ENCODE measurements at places on chromosomes 7 and 10.
A peak's percentile ranks its signal among the peaks of the same experiment; 100 is the strongest.

GRCh38 chr10:60664859-60665258, 113.4 kb upstream of the CDK1 start:
- DNase-seq: peak; percentile 30

DNA sequence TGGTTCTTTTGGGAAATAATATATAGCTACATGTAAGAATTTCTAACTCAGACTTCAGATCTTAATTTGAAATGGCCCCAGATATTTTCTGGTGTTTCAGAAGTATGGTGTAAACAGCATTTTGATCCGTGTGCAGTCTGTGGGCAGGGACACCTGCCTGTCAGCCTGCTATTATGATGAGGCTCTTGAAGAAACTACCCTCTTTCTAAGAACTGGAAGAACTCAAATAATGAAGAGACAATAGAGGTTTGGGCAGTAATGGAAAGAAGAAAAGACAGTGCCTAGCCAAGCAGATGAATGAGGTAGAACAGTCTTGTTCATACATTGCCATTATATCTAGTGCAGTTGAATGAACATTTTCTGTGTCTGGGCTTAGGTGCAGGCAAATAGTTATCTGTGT, 256.6 kb downstream of the ARHGAP21 start:
- no peak for DNase-seq

GRCh38 chr7:129093867-129094456, 39.1 kb upstream of the TNPO3 start:
- no peak for DNase-seq

DNA sequence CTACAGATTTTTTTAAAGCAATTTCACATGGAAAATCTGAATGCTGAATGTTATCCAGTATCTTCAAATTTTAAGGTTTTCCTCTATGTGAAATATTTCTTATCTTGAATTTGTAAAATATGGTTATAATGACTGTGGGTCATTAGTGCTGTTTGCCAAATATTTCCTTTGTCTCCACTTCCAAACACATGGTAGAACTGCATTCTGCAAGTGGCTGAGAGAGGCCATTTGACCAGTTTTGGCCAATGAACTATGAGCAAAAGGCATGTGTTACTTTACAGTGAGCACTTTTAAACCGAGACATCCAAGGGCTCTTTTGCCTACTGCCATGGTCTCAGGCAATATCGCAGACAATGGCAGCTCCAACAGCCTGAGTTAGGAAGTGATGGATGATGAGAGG, 117.2 kb upstream of the RSU1 start:
- no peak for DNase-seq

DNA sequence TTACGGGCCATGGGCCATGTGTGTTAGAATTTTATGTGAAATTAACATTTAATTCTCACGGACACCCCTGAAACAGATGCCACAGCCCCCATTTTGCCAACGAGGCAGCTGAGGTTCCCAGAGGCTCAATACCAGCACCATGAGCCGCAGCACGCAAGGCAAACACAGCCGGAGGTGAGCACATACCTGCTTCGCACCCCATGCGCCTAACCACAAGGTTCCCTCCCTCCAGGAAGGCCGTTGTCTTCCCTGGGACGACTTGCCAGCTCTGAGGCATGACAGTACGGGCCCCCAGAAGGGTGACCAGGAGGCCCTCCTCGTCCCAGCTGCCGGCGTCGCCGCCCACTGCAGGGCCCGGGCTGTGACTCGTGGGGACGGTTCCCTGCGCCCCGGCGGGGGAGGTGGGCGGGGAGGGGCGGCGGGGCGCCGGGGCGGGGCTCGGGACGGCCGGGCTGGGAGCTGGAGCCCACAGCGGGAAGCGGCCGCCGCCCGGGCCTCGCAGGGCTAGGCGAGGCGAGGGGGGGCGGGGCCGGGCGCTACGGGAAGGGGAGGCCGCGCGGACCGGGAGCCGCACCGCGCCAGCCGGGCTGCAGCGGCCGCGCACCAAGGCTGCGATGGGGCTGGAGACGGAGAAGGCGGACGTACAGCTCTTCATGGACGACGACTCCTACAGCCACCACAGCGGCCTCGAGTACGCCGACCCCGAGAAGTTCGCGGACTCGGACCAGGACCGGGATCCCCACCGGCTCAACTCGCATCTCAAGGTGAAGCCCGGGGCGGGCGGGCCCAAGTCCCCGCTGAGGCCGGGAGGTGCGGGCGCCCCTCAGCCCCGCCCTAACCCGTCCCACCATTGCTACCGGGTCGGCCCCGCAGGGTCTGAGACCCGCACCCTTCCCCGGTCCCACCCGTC, at the start of gene CAV2:
TSS of gene CAV2 (plus strand) at position 571 of the 910 bp plus-strand sequence. CDS start at position 615, 44 bp downstream.
- peak; percentile 5 for DNase-seq

DNA sequence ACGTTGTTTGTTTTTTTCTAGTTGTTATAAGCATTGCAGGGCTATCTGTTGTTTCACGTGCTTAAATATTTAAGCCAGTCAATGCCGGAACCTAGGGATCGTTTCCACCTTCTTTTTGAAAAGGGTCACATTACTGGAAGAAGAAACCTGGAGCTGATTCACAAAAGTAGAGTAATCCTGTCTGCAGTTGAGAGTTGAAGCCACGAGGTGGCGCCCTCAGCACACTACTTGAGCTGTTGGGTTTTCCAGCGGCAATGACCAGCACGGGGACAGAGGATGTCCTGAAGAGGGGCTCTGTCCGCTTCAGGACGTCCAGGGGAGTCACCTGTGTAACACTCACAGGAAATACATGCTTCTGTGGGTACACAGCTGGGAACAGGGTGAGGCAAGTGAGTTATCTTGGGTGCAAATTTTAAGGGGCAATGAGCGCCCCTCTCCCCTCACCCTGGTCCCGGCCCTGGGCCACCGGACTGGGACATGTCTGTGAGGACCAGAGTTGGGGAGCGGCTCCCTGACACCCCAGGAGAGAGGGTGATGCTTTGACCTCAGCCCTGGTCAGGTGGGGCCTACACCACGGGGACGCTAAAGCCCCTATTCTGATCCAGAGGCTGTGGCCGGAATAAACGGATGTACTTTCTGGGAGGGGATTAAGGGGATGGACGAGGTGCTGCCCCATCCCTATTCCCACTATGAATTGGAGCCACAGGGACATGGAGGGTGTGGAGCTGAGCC, 26.3 kb upstream of the WDFY4 start:
- DNase-seq: peak; percentile 69

GRCh38 chr7:99014113-99014985, 129.6 kb downstream of the SMURF1 start:
- no peak for DNase-seq

DNA sequence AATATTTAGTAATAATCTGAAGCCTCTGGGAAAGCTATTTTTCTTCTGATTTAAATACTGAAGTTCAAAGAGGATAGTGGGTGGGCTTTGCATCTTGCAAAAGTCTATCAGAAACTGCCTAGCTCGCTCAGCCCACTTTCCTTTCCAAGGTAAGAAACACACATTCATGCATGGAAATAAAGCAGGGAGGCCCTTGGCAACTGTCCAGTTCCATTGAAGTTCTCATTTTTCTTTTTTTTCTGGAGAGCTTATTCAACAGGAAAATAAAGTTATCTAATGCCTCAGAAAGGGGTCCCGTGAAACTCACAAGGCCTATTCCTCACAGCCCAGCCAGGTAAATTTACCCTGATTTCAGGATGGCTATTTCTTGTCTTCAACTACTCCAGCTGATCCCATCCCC, 654.9 kb downstream of the KCNMA1 start:
- DNase-seq: no peak

- no peak for DNase-seq
These were observed 33.7 kb downstream of the ZMIZ1 start for GRCh38 chr10:79102498-79102874.

DNA sequence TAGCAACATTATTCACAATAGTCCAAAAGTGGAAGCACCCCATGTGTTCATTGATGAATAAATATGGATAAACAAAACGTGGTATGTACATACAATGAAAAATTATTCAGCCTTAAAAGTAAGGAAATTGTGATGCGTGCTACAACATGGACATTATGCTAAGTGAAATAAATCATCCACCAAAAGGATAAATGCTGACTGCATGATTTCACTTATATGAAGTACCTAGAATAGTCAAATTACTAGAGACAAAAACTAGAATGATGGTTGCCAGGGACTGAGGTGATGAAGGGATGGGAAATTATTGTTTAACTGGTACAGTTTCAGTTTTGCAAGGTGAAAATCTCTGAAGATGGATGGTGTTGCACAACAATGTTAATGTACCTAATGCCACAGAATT, 56.6 kb downstream of the THSD7A start:
- no peak for DNase-seq

DNA sequence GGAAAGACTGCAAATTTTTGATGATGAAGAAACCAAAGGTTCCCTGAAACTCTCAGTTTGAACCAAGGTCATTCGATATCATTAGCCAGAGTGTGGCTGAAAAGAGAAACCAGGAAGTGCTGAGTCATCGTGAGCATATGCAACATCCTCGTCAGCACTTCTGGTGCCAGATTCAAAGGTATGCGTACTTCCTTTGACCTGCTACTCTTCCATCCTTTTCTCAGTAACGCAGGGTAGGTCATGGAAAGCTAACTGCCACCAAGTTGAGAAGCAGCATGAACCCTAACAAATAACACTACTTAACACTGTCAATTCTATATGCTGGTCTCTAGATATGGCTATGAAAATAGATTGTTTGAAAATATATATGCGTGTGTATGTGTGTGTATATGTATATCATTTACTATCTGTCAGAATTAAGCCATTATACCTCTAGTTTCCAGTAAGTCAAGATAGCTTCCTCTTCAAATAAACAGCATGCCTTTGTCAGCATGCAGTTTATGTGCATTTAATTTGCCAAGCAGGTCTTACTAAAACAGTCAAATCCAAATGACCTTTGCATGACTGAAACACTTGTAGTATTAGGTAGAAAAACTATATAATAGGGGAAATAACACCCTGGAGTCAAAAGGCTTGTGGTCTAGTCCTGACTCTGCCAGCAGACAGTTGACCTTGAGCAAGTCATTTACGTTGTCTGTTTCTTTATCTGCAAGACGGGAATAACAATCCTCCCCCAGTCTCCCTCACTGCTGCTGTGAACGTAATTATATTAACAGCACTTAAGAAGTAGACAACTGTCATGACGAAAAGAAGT, 26.4 kb downstream of the CDK6 start:
- DNase-seq: peak; percentile 85

DNA sequence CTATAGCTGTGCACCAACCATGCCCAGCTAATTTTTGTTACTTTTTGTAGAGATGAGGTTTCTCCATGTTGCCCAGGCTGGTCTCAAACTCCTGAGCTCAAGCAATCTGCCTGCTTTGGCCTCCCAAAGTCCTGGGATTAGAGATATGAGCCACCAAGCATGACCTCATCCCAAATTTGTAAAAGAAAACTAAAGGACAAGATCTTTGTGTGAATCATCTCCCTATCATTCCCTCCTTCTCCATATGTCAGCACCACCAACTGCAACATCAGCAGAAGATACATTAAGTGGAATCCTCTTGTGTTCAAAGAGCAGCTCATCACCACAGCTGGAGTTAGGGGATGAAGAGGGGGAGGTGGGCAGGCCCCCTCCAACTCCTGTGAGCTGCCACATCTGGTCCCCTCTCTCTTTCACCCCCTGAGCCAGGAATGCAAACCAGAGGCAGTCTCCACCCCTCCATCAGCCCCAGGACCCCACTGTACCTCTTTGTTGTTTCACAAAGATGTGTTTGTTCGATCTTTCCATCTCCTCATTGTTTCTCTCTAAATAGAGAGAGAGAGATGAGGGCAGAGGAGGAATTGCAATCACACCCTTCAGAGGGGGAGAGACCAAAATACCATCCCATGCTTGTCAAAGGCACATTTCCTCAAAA, 47.3 kb upstream of the PIP4K2A start:
- no peak for DNase-seq

DNA sequence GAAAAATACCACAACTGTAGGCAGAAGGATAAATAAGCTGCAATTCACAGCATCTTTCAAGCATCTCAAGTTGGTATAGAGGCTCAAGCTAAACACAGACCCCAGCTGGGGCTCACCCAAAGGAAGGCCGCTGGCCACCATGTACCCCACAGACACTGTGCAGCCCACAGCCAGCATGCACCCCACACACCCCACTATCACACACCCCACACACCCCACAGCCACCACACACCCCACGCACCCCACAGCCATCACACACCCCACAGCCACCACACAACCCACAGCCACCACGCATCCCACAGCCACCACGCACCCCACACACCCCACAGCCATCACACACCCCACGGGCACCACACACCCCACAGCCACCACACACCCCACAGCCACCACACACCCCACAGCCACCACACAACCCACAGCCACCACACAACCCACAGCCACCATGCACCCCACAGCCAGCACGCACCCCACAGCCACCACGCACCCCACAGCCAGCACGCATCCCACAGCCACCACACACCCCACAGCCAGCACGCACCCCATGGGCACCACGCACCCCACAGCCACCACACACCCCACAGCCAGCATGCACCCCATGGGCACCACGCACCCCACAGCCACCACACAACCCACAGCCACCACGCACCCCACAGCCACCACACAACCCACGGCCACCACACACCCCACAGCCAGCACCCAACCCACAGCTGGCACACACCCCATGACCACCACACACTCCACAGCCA, 214.7 kb downstream of the DNAJB6 start:
- DNase-seq: no peak

- DNase-seq: peak; percentile 53
These were observed 77.9 kb downstream of the SNX10 start for GRCh38 chr7:26369593-26369992.

GRCh38 chr10:120075349-120075748, 182.8 kb downstream of the SEC23IP start:
- no peak for DNase-seq

DNA sequence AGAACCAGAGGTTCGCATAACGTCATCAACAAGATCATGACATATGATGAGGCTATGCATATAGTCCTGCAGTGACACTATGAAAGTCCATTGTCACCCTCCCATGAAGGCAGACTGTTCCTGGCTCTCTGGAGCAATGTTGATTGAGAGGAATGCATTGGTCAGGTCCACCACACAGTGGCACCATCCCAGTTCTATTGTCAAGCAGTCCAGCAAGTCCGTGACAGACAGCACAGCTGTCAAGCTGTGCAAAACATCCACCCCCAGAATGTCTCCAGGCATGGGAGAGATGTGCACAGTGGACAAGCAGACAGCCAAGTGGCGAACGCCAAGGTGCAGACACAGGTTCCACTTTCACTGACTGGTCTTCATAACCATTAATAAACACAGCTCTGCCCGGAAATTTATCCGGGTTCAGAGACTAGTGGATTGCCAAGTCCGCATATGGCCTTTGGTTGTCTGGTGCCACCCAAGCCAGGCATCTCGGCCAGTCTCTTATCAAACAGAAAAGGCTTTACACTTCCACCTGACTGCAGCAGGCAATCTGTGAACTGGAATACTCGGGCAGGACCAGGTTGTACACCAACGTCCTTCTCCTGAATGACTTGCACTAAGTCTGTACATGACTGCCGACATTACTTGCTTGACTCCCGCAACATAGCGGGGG, 7.2 kb downstream of the RNF133 start:
- no peak for DNase-seq

- DNase-seq: no peak
These were observed 126.8 kb downstream of the KAT6B start for GRCh38 chr10:74953214-74953613.

Data from inflammatory macrophage treated with lipopolysaccharide for 4 hours (primary cell).